Epithelial cell of proximal tubule (primary cell): ENCODE measurements at places on chromosomes 7 and 10.
A peak's percentile ranks its signal among the peaks of the same experiment; 100 is the strongest.

GRCh38 chr10:97111615-97112014 is 74.1 kb downstream of the SLIT1 start:
- DNase-seq = no peak

DNA sequence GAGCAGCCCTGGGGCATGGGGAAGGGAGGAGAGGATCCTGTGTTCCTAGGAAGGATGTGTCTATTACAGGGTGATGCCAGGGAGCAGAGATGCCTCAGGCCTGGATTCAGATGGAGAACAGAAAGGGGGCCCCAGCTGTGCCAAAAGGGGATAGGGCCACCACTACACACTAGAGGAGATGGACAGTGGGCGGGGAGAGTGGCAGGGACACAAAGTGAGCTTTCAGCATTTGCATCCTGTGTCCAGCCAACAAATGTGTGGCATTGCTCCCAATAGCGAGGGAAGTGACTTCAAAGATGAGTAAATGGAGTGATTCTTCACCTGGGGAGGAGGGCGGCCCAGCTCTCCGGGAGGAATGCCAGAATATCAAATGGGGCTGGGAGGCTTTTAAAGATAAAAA is 64.9 kb upstream of the WAPL start:
- no peak for DNase-seq

- no peak for DNase-seq
Observed at GRCh38 chr10:71259282-71259681, 46.9 kb downstream of the UNC5B start.

DNA sequence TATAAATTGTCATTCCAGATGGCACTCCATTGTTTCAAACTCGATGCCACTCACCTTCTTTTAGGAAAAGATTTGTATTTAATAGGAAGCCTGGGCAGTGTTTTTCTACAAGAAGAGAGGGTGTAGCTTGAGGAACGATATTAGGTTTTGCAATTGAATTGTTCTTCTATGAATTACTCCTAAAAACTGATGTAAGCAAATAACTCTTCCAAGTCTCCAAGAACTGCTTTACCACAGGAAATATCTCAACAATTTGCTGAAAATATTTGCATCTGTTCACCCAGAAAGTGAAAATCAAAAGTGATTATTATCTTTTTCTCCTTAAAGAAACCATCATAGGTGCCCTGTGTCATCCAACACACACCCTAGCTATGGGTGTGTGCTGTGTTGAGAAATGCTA is 261.3 kb upstream of the MEOX2 start:
- DNase-seq = no peak

DNA sequence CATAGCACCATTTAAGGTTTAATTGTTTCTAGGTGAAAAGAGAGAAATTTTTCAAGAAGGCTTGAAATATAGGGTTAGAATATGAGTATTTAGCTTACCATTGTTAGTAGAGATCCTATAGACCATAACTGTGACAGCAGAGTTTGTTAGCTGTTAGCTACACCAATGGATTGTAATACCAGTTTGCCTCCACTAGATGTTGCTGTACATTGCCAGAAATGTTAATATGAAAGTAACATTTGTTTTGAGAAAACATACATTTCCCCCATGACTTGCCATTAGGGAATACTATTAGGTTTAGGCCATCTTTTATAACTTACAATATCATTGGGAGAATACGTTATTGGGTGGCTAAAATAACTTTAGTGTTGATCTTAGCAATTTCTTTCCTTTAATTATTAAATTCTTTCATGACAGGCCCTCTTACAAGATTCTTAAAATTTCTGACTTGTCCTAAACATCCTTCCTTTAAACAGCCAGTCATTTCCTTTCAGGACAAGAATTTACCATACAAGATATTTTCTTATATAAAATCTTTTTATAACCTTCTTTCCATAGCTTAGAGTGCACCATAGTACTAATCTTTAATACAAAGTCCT is 39.5 kb downstream of the ZNF117 start:
- DNase-seq = peak; percentile 2

- DNase-seq = no peak
Observed at GRCh38 chr7:55534916-55535590, 37.2 kb downstream of the VOPP1 start.

DNA sequence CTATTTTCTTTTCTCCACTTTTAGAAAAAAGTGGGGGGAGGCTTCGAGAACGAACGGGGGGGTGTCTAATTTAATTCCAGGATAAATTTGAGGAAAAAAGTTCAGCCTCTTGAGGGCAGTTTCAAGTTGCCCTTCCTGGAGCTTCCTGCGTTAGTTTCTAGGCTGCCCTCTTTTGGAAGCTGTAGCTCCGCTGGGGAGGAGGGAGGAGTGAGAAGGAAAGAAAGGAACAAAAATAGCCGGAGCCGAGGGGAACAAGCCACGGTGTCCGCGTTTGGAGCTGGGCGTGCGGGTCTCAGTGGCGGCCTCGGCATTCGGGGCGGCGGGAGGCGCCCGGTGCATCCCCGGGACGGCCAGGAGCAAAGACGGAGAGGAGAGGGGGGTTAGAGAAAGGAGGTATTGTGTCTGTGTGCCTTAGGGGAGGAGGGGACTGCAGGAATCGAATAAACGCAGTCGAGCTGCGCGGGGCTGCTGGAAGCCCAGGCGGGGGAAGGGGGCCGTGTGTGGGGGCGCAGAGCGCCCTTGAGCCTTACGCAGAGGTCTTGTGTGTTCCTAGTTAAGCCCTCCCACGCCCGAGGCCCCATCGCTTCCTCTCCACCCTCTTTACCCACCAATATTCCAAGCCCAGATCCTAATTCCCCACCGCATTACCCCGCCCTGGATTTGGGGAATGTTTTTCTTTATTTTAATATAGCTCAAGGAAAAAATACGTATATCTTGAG is 2.0 kb upstream of the TNRC18 start:
- no peak for DNase-seq

DNA sequence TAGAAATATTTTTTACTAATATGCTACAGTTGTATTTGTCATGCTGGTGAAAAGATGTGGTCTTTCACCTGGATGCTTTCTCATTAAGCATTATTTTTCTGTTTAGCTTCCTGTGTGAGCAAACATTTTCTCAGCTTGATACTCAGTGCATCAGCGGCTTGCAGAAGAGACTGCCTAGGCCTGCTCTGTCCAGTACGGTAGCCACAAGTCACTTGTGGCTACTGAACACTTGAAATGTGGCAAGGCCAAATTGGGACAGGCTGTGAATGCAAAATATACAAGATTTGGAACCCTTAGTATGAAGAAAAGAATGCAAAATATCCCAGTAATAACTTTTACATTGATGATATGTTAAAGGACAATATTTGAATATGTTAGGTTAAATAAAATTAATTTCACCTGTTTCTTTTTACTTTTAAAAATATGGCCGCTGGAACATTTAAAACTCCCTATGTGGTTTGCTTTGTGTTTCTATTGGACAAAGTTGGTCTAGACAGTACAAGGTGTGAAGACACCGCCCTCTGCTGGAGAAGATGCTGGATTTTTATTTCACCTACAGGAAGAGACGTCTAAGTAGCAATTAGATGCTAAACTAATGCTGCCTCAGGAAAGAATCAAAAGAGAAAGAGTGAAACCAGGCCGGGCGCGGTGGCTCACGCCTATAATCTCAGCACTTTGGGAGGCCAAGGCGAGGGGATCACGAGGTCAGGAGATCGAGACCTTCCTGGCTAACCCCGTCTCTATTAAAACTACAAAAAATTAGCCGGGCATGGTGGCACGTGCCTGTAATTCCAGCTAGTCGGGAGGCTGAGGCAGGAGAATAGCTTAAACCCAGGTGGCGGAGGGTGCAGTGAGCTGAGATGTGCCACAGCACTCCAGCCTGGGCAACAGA is 5.3 kb downstream of the SRGN start:
- peak; percentile 59 for DNase-seq

DNA sequence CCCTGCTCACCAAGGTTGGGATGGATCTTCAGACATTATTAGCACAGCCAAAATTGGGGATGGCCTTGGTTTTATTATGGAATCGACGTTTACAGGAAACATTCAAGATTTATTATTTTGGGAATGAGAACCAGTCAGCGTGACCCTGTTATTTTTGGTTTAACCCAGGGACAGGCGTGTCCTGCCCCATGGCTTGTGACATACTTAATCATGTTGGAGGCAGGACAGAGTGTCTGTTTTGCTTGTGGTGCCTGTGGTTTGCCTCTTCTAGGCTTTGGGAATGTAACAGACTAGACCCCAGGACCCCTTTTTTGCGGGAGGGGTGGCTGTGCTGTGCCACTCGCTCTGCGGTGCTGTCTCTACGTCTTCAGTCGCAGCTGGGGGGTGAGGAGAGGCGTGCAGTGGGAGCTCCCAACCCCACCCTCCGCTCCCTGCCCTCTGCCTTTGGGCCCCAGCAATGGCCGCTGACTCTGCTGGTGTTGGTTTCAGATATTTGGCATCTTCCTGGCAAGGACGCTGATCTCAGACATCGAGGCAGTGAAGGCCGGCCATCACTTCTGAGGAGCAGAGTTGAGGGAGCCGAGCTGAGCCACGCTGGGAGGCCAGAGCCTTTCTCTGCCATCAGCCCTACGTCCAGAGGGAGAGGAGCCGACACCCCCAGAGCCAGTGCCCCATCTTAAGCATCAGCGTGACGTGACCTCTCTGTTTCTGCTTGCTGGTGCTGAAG is 20.1 kb upstream of the SH2D4B start:
- DNase-seq = no peak

GRCh38 chr7:41750661-41751540 is 48.0 kb upstream of the INHBA start:
- no peak for DNase-seq

DNA sequence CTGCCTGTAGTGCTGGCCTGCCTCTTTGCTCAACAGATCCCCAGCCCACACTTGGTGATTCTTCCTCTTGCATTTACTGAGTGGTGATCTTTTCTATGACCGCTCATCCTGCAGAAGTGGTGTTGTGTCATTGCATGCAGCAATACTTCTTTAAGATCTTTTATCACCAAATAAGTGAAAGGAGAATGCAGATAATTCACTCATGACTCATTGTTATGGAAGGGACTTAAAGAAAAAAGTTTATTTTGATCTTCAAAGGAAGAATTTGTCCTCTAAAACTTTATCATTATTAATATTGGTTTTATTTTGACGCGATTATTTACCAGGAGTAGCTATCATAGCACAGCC is 489.1 kb upstream of the CELF2 start:
- DNase-seq = no peak

- DNase-seq = no peak
Observed at GRCh38 chr10:116430288-116430687, 2.6 kb downstream of the PNLIPRP3 start.

DNA sequence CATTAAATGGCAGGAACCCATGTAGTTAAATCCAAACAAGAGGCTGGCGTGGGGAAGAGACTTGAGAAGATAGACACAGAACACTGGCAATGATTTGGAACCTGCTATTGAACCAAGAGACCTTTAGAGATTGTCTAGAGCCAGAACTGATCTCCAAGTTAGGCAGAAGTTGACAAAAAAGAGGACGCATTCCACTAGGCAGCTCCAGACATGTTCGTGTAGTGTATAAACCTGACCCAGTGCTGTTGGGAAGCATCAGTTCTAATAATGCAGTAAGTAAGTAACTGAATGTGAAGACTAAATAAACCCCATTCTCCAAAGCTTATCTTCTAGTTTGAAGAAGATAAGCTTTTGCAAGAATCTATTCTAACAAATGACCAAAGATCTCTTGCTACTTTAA is 50.8 kb downstream of the AP3M1 start:
- DNase-seq = no peak

GRCh38 chr7:22317632-22318031 is 39.3 kb downstream of the RAPGEF5 start:
- DNase-seq = no peak

DNA sequence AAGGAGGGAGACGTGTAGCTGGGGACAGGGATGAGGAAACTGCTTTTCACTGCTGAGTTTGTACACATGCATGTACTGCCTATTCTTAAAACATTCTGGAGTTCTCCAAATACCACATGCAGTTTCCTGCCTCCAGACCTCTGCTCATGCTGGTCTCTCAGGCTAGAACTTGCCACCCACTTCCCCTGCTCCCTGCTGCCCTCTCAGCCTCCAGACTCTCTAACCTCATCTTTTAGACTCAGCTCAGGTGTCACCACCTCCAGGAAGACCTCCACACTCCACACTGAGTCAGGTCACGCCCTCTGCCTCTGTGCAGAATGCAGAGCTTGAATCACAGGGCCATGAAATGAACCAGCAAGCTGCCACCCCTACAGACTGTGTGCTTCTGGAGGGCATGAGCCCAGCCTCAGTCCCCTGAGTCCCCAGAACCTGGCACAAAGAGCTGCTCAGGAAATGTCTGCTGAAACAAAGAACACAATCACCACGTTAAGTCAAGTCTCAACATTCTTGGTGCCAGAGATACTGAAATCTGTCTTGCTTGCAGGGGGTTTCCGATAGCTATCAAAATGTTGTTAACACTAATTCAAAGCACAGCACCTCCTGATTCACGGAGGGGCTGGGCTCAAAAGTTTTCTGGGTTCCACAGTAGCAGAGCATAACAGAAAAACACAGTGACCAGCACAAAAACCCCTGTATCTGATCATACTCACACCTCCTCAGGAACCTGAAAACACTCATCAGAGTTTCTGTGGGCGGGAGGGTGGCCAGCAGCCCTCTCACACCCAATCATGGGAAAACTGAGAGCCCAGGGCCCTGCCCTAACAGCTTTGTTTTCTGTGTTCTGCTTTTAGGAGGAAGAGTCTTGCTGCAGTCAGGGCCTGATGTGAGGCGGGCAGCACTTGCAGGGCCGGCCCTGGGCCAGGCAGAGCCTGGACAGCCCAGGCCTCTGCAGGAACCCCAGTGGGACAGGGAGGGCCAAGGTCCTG is 21.1 kb downstream of the FAM53B start:
- no peak for DNase-seq

DNA sequence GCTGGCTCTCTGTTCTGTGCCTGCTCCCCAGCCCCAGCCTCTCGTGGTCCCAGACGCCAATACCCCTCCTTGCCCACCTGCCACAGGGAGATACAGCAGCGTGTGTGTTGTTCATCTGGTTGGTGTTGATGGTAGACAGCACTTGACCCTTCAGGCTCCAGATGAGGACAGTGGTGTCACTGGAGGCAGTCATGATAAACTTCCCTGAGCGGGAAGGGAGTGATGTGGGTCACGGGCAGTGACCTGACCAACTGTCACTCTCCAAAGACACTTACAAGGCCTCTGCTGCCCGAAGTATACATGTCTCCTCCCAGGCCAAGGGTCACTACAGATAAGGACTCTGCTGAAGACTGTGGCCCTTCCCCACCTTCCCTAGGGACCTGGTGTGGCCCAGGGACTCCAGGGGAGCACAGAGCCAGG is 5.6 kb downstream of the TBL2 start:
- DNase-seq = no peak

GRCh38 chr7:3174515-3175284 is 126.4 kb upstream of the SDK1 start:
- no peak for DNase-seq

DNA sequence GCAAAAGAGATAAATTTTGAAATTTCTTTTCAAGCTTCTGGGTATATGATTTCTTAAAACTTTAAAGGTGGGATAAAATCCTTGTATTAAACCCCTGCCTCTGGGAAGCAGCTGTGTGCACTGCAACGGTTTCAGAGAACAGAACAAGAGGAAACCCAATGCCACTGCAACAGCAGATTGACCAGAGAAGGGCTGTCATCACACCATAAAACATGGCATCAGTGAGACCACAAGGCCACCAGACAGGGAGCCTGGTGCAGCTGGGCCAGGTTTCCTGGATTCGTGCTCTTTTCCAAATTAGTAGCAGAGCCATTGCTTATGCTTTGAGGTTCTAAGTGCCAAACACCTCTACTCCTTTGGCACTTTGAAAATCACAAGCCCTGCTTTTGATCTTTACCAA is 152.4 kb downstream of the PRPF18 start:
- no peak for DNase-seq
